Activated T-cell treated with anti-CD3 and anti-CD28 coated beads, Interleukin-2, amount 50 U/mL, for 1 hour (primary cell): ENCODE measurements at places on chromosomes 3 and 15.

- no peak for DNase-seq
These were observed 41.2 kb downstream of the TM2D3 start for GRCh38 chr15:101611007-101611406.

- DNase-seq = no peak
These were observed 275.5 kb upstream of the AZI2 start for GRCh38 chr3:28624084-28624483.

GRCh38 chr3:184230603-184231528, 1.5 kb downstream of the VWA5B2 start:
- DNase-seq = no peak

- no peak for DNase-seq
These were observed 641.5 kb downstream of the PLOD2 start for GRCh38 chr3:145519398-145520047.
